ENCODE measurements at places on chromosomes 5 and 9.

- no peak for DNase-seq
Measured at GRCh38 chr9:126150411-126151030, 176.1 kb upstream of the MVB12B start.

DNA sequence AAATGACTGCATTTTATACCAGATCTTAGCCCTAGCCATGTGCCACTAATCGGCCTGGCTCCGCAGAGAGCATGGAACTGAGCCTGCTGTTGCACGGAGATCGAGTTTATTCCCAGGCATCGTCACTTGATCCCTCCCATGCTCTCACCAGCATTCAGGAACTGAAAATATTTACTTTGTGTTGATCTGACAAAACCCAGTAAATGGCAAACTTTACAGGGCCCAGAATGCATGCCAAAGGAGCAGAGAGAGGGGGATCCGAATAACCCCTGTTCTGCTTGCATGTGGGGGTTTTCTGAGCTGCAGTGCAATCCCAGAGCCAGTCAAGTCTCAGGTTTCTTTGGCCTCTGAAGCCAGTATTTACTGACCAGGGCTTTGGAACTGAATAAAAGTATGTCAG lies 87.3 kb downstream of the GAS1 start:
- DNase-seq, result no peak

DNA sequence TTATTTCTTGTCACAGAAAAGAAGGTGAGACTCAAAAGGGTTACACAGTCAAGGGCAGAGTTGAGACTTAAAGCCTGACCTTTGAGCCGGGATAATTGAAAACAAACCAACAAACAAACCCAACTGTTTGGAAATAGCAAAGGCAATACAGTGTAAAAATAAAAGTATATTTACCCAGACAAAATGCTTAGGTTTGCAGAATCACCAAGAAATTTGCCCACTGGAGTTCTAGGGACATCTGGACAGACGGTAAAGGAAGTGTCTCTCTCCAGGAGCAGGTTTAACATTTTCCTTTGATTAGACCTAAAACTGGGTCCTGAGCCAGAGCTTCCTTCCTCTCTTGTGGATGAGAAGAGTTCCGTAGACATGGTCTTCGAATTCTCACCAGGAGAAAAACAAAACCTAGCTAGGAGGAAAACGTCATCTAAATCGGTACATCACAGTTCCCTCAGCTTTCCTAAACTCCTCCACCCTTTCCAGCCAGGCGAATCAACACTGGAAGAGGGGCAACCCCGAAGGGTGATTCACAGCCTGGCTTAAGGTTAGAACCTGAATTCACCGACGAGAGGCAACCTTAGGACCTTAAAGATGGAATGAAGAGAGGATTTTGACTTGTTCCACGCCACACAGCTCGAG lies 673 bp downstream of the CDC25C start:
- peak; percentile 14 for DNase-seq

DNA sequence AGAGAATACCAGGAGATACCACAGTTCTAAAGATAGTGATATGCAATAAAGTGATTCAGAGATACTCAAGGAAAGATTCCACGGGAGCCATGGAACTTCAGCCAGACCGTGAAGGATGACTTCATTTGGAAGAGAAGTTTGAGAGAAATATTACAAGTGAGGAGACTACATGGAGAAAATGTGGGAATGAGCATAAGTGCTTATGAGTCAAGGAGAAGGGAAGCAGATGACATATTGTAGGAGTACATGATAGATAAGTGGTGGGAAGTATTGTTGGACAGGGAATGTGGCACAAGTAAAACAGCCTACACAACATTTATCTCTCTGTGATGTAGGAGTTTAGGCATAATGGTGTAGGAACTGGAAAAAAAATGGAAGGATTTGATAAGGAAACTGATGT lies 122.1 kb upstream of the FBXL17 start:
- DNase-seq, result no peak

DNA sequence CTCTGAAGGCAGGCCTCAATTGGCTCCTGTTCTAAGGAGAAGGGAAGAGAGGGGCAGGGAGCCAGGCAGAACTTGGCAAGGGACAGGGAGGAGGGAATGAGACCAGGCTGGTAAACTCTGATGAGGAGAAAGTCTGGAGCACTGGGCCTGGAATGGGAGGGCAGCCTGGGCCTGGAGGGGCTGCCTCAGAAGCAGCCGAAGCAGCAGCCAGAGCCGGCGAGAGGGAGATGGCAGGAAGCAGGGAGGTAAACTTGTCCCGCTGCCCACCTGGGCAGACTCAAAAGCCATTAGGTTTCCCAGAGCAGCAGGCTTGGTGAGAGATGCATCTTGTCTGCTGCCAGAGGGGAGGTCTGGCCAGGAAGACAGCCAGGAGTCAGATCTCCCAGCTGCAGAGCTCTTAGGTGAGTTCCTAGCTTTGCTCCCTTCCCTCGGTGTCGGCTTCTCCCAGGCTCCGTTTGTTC lies 37.0 kb upstream of the CRB2 start:
- DNase-seq, result no peak

GRCh38 chr5:172079876-172080275 lies 73.4 kb upstream of the FBXW11 start:
- DNase-seq, result no peak

- no peak for DNase-seq
Measured at GRCh38 chr9:81370650-81371049, 318.7 kb downstream of the TLE1 start.

- DNase-seq, result no peak
Measured at GRCh38 chr9:120389867-120390266, 190.1 kb downstream of the CDK5RAP2 start.

DNA sequence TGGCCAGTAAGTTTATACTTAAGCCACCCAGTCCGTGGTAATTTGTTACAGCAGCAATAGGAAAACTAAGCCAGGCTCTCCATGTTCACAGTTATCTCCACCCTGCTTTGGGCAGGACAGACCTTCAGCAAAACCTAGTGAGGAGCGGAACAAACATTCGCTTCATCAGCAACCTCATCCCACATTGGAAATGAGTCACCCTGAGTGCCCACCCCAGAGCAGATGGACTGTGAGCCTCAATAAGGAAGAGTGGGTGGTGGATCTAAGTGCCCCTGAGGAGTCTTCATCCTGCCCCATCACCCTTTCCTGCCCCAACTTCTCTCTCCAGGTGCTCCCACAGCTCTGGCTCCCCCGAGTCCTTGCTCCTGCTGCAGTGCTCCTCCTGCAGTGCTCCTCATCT lies 78.8 kb downstream of the FSTL4 start:
- DNase-seq, result no peak

GRCh38 chr5:135127439-135128240 lies 93.6 kb upstream of the PITX1 start:
- no peak for DNase-seq

DNA sequence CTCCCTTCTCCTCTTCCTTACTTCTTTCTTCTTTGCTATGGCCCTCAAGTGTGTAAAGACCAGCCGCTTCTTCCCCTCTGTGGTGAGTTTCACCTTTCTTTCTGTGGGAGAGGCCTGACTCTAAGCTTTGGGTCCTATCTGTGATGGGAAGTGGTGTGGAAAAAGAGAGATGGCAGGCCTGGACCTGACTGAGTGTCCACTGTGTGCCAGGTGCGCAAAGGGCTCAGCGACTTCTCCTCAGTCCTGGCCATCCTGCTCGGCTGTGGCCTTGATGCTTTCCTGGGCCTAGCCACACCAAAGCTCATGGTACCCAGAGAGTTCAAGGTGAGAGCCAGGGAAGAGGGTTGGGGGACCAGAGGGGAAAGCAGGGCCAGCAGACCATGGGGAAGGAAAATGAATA lies 5.9 kb downstream of the SLC4A9 start:
- no peak for DNase-seq

DNA sequence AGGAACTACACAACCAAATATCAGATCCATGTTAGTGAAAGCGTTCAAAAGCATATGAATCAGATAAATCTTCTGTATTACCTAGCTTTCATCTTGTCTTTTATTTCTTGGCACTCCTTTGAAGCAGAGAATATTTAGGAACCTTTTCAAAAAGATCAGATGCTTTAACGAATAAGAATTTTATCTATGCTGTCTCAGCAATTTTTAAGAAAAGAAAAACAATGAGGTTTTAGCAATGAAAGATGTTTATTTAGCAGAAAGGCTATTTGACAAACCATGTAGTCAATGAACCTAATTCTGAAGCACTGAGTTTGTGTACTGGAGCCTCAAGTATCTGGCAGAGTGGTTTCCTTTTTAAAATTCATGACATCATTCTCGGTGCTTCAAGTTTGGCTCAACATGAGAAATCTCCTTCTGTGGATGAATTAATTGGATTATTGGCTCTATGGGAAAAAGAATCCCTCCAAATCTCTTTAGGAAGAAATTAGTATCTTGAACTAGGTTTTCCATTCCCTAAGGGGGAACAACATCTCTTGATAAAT lies 534.7 kb downstream of the CAAP1 start:
- DNase-seq, result no peak

DNA sequence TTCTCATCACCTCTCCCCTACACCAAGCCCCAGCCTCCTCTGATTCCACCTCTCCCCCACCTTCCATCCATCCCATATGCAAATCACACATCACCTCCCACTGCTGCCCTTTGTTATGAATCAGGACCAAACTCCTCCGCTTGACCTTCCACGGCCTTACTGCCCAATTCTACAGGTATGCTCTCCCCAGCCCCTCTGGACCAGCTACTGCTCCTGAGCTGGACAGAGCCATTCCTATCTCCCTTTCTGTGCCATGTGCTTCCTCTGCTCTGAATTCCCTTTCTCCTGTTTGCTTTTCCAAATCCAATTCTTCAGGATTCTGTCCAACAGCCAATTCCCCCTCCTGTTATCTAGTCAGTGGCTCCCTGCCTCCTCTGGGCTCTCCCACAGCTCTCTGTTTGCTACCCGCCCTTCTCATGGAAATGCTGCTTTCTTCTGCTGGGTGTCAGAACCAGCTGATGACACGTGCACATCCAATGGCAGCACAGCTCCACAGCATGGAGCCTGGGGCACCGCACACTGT lies 8.3 kb downstream of the FABP6 start:
- no peak for DNase-seq

GRCh38 chr9:109709866-109710265 lies 70.1 kb upstream of the PALM2AKAP2 start:
- no peak for DNase-seq

DNA sequence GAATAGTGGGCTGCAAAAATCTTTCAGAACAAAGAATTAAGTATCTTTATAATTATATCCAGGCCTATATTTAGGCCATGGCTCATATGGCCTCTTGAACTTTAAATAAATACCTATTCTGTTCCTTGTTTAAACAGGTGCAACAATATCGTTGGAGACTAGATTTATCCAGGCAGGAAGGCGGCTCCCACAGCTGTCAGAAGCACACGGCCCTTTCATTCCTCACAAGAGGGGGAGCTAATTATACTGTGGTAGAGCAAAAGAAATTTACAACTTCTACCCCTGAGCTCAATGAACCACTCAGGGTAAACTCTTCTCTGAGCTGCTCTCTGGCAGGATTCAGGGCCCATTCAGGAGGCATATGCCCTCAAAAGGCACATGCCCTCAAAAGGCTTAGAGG lies 31.3 kb downstream of the TMEM174 start:
- no peak for DNase-seq

GRCh38 chr5:8958602-8959001 lies 587.3 kb downstream of the SEMA5A start:
- no peak for DNase-seq

DNA sequence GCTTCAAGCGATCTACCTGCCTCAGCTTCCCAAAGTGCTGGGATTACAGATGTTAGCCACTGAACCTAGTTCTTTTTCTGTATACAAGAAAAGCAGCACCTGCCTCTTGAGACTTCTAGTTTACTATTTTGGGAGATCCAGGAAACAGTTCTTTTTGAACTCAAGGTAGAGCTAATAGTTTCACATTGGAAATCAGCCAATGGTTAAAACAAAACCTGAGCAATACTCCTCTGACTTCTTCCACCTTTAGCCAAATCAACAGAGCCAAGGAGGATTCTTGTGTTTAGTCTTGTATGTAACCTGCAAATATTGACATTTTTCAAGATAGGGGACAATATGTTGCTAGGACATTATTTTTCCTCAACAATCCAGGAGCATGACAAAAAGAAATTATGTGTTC lies 349.4 kb downstream of the SH3GL2 start:
- DNase-seq, result no peak

DNA sequence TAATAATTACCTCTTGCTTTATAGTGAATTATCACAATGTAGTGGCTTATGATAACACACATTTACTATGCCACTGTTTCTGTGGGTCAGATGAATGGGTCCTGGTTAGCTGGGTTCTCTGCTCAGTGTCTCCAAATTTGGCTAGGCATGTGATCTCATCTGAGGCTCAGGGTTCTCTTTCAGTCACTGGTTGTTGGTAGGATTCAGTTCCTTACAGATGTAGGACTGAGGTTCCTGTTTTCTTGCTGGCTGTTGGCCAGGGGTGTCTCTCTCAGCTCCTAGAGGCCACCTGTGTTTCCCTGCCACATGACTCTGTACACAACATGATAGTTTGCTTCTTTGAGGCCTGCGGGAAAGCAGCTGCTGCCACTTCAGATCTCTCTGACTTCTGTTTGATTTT lies 7.1 kb downstream of the NFX1 start:
- DNase-seq, result peak; percentile 83

DNA sequence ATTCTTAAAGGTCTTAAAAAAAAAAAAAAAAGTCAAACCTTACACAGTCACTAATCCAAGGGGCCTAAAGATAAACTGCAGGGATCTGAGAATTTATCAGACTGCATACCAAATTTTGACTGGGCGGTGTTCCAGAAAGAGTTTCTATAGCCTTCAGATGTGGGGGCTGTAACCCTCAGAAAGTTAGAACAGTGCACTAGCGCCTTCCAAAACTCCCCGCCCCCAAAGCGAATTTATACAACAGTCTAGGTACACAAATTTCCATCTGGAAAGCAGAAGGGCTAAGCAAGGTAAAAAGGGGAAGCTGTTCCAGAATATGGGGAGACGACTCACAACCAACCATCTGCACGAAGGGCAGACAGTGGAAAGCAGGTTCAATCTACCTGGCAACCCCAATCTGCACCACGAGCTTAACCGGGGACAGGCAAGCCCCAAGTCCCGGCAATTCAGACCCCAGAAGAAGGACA lies 813 bp downstream of the ERMP1 start:
- DNase-seq, result peak; percentile 68

DNA sequence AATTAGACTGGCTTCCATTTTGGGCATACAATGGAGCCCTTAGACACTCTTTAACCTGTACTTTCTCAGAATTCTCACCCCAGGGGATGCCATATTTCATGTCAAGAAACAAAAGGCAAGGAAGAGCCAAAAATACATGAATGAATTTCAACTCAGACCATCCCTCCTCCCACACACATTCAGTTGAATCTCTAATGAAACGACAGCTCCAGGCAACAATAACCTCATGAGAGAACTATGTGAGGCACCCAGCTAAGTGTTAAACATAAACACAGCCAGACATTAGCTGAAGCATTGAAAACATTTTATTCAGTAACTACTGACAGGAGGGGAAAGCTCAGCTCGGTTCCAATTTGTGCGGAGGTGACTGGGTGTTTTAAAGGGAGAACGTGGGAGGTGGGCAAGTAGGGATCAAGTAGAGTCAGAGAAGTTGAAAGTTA lies 1359.1 kb upstream of the CDH9 start:
- DNase-seq, result no peak

DNA sequence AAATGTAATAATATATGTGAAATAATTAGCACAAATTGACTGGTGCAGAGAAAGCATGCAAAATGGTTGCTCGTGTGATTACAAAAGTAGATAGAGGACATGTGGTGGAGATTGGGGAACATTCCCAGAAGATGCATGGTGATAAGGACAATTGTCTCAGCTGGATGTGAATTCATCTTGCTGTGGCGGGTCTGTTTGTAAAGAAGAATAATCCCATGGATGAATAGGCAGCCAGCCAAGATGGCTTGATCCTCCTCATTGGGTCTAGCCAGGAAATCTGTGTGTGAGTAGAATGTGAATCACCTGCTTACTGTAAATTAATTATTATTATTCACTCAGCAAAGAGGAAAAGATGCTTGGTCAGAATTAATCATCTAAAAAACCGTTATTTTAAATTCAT lies 12.6 kb upstream of the DPYSL3 start:
- no peak for DNase-seq

Measured in NB4 (cell line).